ENCODE measurements at places on chromosomes 1 and 21.

DNA sequence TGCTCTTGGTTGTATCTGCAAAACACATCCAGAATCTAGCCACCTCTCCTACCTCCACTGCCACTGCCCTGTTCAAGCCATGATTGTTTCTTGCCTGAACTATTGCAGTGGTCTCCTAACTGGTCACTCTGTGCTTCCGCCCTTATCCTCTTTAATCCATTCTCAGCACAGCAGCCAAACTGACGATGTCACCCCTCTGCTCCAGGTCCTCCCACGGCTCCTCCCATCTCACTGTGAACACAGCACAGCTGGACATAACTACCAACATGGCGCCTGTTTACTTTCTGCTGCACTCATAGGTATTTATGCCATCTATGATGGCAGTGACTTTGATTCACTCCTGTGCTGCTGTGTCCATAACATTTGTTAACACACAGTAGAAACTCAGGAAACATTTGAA, 406.7 kb downstream of the DISC1 start:
- DNase-seq = no peak

- DNase-seq = no peak
Measured at GRCh38 chr1:20250340-20250989, 40.2 kb upstream of the VWA5B1 start.

- DNase-seq = no peak
Measured at GRCh38 chr1:55559161-55559611, 344.0 kb upstream of the USP24 start.

GRCh38 chr1:60695716-60696171, 386.6 kb upstream of the NFIA start:
- DNase-seq = no peak
